ENCODE measurements at places on chromosomes 2 and 18.

GRCh38 chr2:80499095-80499494, 194.5 kb upstream of the LRRTM1 start:
- peak; percentile 39 for DNase-seq

- DNase-seq, result no peak
Observed at GRCh38 chr2:28108143-28108542, 217.6 kb downstream of the BABAM2 start.

- peak; percentile 80 for DNase-seq
Observed at GRCh38 chr2:107633580-107634147, 193.0 kb upstream of the RGPD4 start.

- DNase-seq, result no peak
Observed at GRCh38 chr2:76613330-76613729, 902.6 kb upstream of the GCFC2 start.

- DNase-seq, result no peak
Observed at GRCh38 chr18:78595453-78595852, 384.2 kb upstream of the SALL3 start.

DNA sequence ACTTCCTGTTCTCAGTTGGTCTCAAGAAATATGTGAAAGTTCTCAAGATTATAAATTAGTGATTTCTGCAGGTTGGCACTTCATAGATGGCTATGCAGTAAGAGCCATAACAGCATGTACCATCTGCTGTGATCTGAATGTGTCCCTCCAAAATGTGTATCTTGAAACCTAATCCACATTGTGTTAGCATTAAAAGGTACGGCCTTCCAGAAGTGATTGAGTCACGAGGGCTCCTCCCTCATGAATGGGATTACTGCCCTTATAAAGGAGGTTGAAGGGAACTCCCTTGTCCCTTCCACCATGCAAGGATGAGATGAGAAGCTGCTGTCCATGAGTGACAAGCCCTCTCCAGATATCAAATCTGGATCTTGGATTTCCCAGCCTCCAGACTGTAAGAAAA, 45.0 kb downstream of the METTL4 start:
- DNase-seq, result no peak

- no peak for DNase-seq
Observed at GRCh38 chr2:121776361-121776760, 20.9 kb downstream of the TSN start.

DNA sequence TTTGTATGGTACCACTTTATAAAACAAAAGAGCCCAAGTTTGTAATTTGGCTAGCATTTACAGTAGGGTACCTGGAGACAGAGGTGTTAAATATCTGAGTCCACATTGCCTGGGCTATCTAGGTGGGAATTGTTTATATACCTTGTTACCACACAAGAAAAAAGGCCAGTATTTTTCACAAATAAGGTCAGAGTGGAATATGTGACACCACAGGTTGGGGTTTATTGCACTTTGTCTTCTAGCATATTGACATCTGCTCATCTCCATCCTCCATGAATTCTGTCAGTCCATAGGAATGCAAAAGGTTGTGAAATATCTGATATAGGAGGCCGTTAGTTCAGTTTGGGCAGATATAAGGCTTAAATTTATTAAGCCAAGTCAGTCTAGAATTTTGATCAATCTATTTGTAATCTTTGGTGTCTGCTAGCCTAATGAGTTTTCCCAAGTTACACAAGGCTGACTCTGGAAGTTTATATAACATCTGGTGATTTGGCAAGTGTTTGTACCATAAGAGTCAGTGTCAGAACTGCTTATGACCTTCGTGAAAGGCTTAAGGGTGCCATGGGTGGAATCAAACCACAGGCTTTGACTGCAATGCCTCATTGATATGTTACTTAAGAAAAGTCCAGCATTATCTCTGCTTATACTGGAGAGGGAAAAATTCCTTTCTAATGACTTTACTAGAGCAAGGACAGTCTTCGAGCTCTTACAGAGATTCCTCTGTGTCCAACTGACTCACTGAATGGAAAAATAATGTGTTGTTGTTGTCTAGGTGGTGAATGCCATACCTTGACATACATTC, 11.3 kb upstream of the DPP4 start:
- DNase-seq, result no peak

DNA sequence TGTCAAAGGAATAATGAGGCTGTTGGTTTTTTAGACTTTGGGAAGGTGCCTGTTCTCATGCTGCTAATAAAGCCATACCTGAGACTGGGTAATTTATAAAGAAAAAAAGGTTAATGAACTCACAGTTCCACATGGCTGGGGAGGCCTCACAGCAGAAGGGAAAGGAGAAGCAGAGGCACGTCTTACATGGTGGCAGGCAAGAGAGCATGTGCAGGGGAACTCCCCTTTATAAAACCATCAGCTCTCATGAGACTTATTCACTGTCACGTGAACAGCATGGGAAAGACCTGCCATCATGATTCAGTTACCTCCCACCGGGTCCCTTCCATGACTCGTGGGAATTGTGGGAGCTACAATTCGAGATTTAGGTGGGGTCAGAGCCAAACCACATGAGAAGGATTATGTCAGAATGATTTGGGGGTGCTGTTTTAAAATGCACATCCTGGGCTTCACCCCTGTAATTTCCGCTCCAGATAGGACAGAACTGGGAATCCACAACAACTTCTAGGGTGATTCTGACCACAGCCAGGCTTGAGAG, 37.8 kb downstream of the TCF7L1 start:
- no peak for DNase-seq

DNA sequence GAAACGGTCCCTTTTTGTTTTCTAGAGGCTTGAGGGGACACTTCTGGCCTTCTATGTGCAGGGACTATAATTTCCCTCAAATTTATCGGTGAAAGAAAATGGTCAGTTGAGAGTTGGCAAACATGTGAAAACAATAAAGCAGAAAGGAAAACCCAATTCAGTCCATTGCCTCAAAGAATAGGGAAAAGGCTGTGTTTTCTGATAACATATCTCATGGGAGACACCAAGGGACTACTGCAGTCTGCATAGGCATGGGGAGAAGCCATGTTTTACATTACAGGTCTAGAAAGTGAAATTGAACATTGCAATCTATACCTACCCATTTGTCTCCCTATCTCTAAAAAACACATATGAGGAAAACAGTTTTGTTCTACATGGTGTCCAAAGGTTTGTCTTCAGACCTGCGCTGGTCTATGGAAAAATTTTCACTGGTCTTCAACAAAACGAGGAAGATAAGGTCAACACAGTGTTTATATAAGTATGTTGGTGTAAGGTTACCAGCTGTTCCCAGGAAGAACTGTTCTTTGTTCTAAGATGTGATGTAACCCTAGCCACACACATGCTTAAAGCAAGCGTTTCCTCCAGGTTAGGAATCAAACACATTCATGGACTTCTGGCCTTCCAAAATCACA, 179.7 kb downstream of the MREG start:
- peak; percentile 20 for DNase-seq

DNA sequence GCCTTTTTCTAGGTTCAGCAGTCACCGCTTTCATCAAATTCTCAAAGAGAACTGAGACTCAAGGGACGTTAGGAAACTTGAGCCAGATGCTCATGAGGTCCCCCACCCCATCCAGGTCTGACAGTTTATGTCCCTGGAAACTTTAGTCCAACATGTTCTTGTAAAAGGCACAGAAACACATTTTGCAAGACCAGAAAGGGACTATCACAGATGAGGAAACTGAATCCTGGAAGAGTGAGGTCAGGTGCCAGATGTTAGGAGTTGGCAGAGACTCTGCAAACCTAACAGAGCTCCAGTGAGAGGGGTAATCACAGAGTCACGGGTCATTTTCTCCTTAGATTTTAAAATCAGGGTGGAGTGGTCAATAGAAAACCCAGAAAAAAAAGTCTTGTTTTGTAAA, 76.6 kb downstream of the RDH14 start:
- no peak for DNase-seq

- DNase-seq, result no peak
Observed at GRCh38 chr18:36706134-36706881, 122.5 kb downstream of the TPGS2 start.

DNA sequence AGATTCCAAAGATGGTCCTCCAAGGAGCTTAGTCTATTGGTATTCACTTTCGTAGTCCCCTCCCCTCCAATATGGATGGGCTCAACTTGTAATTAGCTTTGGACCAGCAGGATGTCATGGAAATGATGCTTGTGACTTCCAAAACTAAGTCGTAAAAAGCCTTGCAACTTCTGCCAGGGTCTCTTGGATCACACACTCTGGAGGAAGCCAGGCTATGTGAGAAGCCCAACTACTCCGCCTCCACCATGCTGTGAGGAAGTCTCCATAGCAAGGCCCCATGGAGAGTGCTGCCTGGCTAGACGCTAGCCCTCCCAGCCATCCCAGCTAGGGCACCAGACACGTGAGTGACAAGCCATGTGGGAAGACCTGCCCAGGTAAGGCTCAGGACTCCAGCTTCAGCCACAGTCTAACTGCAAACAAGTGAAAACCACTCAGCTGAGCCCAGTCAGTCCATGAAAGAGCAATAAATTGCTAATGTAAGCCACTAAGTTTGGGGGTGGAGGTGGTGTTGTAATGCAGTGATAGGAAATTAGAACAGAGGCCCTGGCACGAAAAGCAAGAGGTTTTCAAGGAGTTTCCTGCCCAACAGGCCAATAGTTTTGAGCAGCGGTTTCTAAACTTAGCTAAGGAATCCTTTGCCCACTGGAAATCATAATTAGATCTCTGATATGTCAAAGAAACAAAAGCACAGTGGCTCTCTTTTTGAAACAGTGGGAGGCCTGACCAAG, 77.5 kb upstream of the GLI2 start:
- DNase-seq, result no peak

DNA sequence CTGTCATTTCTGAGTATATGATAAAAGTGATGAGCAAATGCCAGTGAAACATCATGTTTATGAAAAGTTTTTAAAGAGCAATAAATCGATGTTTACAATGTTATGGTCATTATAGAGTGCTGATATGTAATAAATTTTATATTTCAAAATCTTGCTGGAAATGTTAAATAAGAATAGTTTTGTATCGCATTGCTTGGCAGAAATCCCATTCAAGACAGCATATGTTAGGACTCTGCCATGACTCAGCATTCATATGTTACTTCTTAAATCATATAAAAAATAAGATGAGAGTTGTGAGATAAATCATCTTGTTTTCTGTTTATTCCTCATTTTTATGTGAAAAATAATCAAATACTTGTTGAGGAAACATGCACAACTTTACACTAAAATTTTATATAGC, 949.9 kb upstream of the NRXN1 start:
- no peak for DNase-seq

- no peak for DNase-seq
Observed at GRCh38 chr2:15531095-15531854, 29.9 kb downstream of the NBAS start.

DNA sequence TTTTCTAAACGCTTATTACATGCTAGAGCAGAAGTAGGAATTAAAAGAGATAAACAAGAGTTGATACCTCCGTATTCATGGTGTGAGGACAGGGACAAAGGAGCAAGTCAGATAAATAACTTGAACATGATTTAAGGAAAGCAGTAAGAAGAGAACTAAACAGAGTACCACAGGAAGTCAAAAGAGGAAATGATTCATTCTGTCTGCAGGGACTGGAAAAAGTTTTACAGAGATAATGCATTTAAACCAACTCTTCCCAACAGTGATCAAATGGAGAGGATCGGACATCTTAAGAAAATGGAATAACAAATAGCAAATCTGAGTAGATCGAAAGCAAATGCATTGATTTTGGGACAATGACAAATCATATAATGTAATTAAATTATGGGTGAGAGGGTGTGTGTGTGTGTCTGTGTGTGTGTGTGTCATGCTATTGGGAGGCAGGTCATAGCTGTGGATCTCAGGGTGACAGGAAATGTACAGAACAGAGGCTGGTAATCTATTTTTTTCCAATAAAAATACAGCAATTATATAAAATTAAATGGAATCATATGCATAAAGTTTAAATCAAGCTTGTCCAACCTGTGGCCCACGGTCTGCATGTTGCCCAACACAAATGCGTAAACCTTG, 113.4 kb downstream of the MC4R start:
- DNase-seq, result peak; percentile 44

- peak; percentile 78 for DNase-seq
Observed at GRCh38 chr2:63378589-63378988, 209.7 kb downstream of the WDPCP start.

DNA sequence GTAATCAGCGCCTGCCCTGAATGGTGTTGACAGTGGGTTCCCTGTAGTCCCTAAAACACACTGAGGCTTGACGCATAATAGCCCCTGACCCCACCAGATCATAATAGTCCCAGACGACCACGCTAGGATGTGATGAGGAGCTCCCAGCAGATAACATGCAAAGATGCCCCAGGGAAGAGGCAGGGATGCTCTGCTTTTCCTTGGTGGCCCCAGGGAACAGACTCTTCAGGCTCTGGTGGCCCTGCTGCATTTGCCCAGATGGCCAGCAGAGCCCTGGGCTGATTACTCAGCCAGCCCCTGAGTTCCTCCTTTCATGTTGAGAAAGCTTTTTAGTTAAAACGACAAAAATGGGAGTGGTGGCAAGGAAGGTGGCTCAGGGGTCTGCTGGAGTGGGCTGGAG, 5.9 kb upstream of the NCKAP5 start:
- DNase-seq, result no peak

DNA sequence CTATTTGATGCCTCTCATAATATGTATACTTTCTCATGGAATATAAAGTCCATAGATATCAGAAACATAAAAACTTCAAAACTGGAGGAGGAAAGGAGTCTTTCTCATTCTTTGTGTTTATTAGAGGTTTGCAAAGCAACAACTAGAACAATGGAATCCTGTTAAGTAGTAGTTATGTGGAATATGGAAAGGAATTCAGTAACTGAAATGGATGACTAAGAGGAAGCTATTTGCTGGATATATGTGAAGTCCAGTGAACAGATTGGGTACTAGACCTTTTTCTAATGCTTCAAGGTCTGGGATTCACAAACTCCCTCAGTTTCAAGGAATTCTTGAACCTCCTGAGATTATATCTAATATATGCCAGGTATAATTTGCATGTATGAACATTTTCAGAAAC, 353.6 kb upstream of the FANCL start:
- no peak for DNase-seq

- no peak for DNase-seq
Observed at GRCh38 chr2:43605851-43606250, 10.0 kb upstream of the THADA start.

DNA sequence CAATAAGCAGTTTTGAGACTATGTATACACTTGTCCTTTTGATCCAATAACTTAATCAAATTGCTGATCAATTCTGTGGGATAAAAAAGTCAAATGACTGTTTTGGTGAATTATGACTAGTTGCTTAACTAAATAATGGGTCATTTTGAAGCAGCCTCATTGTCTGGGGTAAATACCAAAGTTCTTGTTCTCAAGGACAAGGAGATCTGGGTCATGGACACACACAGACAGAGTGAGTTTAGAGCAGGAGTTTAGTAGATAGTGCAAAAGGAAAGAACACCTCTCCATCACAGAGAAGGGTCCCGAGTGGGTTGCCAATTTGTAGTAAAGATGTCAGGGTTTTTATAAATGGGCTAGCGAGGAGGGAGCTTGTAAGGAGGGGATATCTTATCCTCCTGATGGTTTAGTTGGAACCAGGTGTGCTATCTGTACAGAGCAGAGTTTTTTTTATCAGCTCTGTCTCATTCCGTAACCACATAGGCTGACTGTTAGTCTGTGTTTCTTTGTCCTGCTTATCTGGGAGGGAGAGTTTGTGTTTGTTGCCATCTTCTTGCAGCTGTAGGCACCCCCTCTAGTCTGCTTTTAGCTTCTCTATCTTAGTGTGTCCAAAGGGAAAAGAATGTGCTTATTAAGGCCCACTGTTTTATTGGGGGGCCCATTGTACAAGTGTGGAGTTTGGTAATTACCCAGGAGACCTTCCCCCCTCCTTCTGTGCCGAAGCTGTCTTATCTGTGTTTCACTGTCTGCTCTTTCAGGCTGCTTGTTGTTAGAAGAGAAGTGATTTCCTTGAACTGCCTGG, 48.7 kb upstream of the C1GALT1C1L start:
- no peak for DNase-seq
